ENCODE measurements at places on chromosomes 1 and 21. TPM values are rescaled to one million over a fixed set of nuclear protein-coding genes. Genes with fewer than 3 reads are reported as not detected.

The LCE1D gene
- total RNA-seq: not detected

The ASCL5 gene
- not detected for total RNA-seq

The CRYAA gene
- not detected for total RNA-seq

The BRDT gene
- total RNA-seq: not detected

The OR2T11 gene
- total RNA-seq: not detected

The OR2L3 gene
- not detected for total RNA-seq

The PTGS2 gene
- total RNA-seq: not detected

DNA sequence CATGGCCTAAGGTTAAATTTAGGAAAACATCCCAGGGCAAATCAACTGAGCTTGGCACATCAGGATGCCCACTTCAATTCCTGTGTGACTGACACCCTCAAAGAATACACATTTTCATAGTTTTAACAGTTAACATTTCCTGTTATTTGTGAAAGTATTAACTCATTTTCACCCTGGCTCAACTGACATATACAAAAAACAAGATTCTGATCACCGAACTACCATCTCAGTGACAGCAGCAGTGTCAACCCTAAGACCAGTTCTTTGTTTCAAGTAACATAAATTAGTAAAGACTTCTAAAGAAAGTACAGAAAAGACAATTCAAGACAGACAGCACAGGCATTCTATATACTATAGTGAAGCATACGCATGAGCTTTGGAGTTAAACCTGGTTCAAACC lies 69.0 kb upstream of the SDC3 start:
- H3K27ac ChIP-seq: no peak overlapping the region
- no peaks in the 10 kb centered on the region for H3K4me1 ChIP-seq
- no peak for DNase-seq
- H3K4me3 ChIP-seq: no peak overlapping the region
- H3K36me3 ChIP-seq: peaks cover 4% of the 10 kb centered on the region
- H3K27me3 ChIP-seq: no peaks in the 10 kb centered on the region

DNA sequence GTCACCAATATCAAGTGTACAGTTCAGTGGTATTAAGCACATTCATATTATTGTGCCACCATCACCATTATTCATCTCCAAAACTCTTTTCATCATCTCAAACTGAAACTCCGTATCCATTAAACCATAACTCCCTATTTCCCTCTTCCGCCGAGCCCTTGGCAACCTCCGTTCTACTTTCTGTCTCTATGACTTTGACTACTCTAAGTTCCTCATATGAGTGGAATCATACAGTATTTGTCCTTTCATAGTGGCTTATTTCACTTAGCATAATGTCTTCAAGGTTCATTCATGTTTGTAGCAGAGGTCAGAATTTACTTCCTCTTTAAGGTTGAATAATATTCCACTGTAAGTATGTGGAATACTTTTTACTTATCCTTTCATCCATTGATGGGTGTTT lies 21.7 kb downstream of the SELP start:
- H3K27me3 ChIP-seq: no peaks in the 10 kb centered on the region
- H3K36me3 ChIP-seq: no peaks in the 10 kb centered on the region
- no peak overlapping the region for H3K4me3 ChIP-seq
- DNase-seq: no peak
- H3K27ac ChIP-seq: no peak overlapping the region

DNA sequence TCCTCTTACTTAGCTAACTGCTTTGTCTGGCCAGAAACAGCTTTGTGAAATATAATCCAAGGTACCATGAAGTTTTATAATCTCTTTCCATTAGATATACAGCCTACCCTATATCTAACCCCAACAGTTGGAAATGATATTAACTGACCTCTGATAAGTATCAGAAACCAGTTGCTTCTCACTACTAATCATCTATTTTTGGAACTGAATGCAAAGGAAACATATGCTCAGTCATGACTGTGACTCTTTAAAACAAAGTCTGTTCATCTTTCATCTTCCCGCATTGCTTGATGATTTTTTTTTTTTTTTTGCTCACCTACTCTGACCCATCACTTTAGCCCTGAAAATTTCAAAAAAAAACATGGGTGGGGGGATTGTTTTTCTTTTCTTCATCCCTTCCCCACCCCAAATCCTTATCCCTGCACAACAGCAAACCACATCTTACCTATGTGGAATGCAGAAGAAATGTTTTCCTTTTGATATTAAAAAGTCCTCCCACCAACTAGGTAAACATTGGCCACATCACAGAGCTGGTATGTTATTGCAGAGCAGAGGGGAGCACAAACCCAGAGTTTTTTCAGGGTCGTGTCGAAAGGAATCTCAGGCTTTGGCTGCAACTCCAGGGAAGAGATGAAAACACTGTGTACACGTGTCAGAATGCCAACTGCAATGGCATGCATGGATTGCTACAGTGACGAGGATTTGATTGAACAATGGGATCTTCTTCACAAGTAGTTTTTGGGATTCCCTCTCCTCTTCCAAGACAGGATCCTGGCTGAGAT lies 137.3 kb downstream of the SLC30A10 start:
- H3K27me3 ChIP-seq: no peaks in the 10 kb centered on the region
- H3K4me1 ChIP-seq: peaks cover 3% of the 10 kb centered on the region
- H3K4me3 ChIP-seq: no peak overlapping the region

DNA sequence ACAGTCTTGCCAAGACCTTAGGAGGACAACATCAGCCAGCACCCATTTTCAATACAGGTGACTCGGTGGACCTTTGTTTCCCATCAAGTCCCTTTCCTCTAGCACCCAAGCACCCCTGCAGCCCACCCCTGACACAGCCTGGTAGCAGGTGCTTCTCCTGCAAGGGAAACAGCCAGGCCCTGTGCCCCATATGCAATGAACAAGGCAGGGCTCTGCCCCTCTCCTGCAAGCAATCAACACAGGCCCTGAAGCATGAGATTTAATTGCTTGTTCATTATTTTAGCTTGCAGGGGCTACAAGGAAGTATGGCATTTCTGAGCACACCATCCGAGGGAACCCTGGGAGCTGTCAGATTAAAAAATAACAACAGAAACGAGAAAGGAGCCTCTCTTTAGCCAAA lies 35.4 kb downstream of the TCP10L start:
- no peaks in the 10 kb centered on the region for H3K36me3 ChIP-seq
- H3K4me3 ChIP-seq: no peak overlapping the region
- no peaks in the 10 kb centered on the region for H3K27me3 ChIP-seq
- DNase-seq: no peak
- no peaks in the 10 kb centered on the region for H3K4me1 ChIP-seq
- no peak overlapping the region for H3K27ac ChIP-seq

DNA sequence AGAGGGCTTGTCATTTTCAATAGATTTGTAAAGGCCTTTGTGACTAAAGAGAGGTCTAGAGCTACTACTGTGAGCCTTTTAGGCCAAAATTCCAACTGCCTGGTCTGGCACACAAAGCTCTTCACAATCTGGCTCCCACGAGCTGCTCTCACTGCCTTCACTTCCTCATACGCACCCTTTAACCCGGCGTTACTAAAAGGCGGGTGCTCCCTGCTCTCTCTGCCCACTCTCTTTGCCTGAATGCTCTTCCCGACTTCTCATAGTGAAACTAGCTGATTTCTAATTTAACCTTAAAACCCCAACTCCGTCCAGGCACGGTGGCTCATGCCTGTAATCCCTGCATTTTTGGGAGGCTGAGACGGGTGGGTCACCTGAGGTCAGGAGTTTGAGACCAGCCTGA lies 14.2 kb downstream of the BSDC1 start:
- no peaks in the 10 kb centered on the region for H3K27me3 ChIP-seq
- no peaks in the 10 kb centered on the region for H3K4me1 ChIP-seq
- DNase-seq: no peak
- H3K27ac ChIP-seq: no peak overlapping the region
- peaks cover 20% of the 10 kb centered on the region for H3K36me3 ChIP-seq
- no peak overlapping the region for H3K4me3 ChIP-seq

DNA sequence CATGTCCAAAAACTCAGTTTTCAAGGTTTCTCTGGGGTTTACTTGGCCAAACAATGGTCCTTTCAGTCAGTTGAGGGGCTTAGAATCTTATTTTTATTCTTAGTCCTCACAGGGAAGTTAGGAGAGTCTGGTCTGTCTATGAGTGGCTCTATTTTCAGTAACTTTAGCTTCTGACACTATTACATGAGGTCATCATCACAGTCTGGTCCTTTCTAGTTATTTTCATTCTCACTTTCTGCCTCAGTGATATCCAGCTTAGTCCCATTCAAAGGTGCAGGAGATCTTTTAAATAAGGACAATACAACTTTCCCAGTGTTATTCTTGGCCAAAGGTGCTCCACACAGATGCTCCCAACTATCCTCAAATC lies 30.0 kb upstream of the FGGY start:
- no peaks in the 10 kb centered on the region for H3K36me3 ChIP-seq
- peak overlapping the region; percentile 64 for H3K27ac ChIP-seq
- H3K4me3 ChIP-seq: no peak overlapping the region
- H3K4me1 ChIP-seq: peaks cover 16% of the 10 kb centered on the region
- DNase-seq: no peak
- H3K27me3 ChIP-seq: no peaks in the 10 kb centered on the region

DNA sequence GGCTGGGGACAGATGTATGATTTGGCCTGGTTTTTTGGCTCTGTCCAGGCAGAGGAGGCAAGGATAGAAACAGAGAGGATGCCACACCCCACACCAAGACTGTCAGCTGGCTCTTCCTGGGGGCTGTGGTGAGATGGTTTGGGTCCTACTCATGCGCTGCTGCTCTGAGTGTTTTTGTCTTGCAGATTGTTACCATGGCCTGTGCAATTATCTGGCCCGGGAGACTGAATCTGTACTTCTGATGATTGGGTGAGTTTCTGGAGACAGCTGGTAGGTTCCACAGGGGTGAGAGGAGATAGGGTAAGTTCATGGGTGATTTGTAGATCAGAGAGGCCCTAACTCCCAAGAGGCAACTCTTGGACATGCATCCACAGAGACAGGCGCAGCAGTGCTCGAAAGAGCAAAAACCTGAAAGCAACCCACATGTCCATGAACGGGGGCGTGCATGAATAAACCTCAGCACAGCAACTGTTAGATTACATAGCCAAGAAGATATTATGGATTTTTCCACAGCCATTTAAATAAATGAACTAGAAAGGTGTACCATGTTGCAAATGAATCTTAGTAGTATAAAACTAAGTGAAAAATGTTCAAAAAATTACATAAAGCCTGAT lies 17.8 kb downstream of the AADACL4 start:
- no peaks in the 10 kb centered on the region for H3K36me3 ChIP-seq
- no peak for DNase-seq
- H3K27ac ChIP-seq: no peak overlapping the region
- H3K27me3 ChIP-seq: no peaks in the 10 kb centered on the region
- H3K4me1 ChIP-seq: no peaks in the 10 kb centered on the region
- H3K4me3 ChIP-seq: no peak overlapping the region

DNA sequence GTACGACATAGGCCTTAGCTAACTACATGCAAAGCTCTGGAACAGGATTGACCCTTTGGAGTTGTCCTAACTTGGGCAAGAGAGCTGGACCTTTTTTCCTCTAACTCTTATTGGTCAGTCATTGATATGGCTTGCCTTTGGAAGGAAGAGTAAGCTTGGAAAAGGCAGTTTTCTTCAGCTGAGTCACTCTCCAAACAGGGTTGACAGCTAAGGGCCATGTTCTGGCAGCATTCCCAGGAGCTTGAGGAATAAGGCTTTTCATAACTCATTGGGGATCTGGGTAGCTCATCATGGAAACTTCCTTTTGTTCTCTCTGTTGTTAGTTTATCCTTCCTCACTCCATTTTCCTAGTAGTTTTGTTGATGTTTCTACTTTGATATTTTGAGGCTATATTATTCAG lies 14.5 kb upstream of the ERRFI1 start:
- H3K27me3 ChIP-seq: no peaks in the 10 kb centered on the region
- no peak overlapping the region for H3K4me3 ChIP-seq
- H3K4me1 ChIP-seq: no peaks in the 10 kb centered on the region

GRCh38 chr1:107867422-107867821 lies 97.6 kb downstream of the VAV3 start:
- no peaks in the 10 kb centered on the region for H3K27me3 ChIP-seq
- H3K27ac ChIP-seq: no peak overlapping the region
- no peaks in the 10 kb centered on the region for H3K36me3 ChIP-seq
- DNase-seq: no peak
- no peak overlapping the region for H3K4me3 ChIP-seq
- H3K4me1 ChIP-seq: peaks cover 13% of the 10 kb centered on the region

DNA sequence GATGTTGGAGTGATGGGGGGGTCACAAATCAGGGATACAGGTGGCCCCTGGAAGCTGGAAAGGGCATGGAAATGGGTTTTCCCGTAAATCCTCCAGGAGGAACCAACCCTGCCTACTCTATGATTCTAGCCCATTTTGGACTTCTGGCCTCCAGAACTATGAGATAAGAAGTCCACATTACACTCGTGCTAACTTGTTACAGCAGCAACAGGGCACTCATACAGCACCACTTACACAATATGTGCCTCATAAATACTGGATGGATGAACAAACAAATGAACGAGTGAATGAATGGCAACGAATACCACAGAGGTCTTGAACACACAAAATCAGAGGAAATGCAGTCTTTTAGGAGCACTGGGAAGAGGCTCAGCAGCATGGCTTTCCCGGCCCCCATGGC lies 531.3 kb downstream of the NPHP4 start:
- no peak for DNase-seq
- no peak overlapping the region for H3K4me3 ChIP-seq
- H3K4me1 ChIP-seq: no peaks in the 10 kb centered on the region

GRCh38 chr1:59686170-59686569 lies 128.6 kb upstream of the HOOK1 start:
- H3K4me3 ChIP-seq: no peak overlapping the region
- no peaks in the 10 kb centered on the region for H3K27me3 ChIP-seq
- H3K27ac ChIP-seq: no peak overlapping the region
- H3K36me3 ChIP-seq: no peaks in the 10 kb centered on the region

- H3K27ac ChIP-seq: no peak overlapping the region
- no peak overlapping the region for H3K4me3 ChIP-seq
- DNase-seq: no peak
- H3K27me3 ChIP-seq: no peaks in the 10 kb centered on the region
- H3K4me1 ChIP-seq: no peaks in the 10 kb centered on the region
Observed at GRCh38 chr1:100217834-100218233, 31.8 kb downstream of the DBT start.

DNA sequence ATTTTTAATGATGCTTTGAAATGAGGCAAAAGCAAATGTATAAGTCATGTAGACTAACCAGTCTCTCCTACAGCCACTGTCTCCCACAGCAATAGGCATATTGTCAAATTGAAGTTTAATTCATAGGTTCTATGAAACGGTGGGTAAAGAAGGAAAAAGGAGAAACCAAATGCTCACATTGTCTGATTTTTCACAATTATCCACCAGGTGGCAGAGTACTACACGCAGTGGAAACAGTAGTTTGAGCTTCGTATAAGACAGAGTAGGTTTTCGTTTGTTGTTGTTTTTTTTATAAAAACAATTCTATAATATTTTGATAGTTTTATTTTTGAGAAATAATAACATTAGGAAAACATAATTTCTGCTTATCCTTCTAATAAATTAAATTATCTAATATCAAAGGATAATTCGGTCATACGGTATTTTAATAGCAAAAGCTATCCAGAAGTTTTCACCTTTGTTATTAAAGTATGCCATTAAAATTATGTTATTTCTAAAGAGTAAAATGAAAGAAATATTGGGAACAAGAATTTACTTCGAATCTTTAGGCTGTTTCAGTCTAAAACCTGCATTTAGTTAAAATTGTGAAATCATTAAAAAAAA lies 39.1 kb downstream of the TYW3 start:
- no peaks in the 10 kb centered on the region for H3K27me3 ChIP-seq
- H3K4me3 ChIP-seq: no peak overlapping the region
- no peak overlapping the region for H3K27ac ChIP-seq
- no peaks in the 10 kb centered on the region for H3K4me1 ChIP-seq

Measured in GM12878 (cell line).